Left cardiac atrium (tissue), 4 donors: ENCODE measurements at places on chromosomes 3 and 15. TPM values are rescaled to one million over a fixed set of nuclear protein-coding genes. Genes with fewer than 3 reads are reported as not detected.

GRCh38 chr15:31077181-31077580 is 24.3 kb downstream of the TRPM1 start:
- DNase-seq = no peak

DNA sequence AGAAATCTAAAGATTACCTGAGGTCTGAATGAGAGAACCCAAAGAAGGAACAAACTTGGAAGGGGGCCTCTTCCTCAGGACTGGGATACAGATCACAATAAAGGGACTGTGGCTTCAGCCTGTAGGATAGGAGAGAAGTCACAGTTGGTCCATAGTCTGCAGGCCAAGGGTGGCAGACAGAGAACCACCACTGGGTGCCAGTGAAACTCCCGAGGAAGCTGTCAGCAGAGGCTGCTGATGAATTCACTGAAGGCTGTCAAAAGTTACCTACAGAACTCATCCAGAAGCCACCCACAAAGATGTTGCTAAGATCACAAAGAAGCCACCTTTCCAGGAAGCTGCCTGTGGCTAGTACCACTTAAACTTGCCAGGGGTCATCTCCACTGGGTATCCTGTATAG is 78.5 kb downstream of the TMCO5A start:
- no peak for DNase-seq

PTX3 gene
- total RNA-seq = 51.1 TPM

GRCh38 chr15:100762289-100762688 is 117.3 kb upstream of the ALDH1A3 start:
- DNase-seq = no peak

FGF12 gene
- 291 TPM for total RNA-seq

CXCR6 gene
- 0.39 TPM for total RNA-seq

- DNase-seq = no peak
These were observed 197.7 kb downstream of the CD47 start for GRCh38 chr3:107892955-107893624.
